T47D (cell line): ENCODE measurements at places on chromosomes 1 and 21.

GRCh38 chr1:59972216-59972927, 45.8 kb upstream of the CYP2J2 start:
- no peak for DNase-seq

- DNase-seq: no peak
Observed at GRCh38 chr1:44464361-44464760, 59.3 kb downstream of the RNF220 start.

DNA sequence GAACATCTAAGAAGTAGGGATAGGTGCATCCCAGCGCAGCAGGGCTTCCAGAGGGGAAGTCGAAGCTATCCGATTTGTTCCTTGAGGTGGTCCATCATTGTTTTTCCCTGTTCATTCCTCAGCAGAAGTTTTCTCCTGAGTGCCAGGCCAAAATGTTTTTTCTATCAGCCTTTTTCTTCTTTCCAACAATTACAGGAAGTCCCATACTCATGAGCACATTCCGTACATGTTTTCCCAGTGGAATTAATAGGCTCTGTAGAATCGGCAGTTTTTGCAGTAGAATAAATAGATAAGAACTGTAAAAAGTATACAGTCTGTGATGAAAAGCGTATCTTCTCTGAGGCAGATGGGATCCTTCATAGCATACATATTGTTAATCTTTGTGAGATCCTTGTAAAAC, 24.8 kb downstream of the CD101 start:
- DNase-seq: no peak

DNA sequence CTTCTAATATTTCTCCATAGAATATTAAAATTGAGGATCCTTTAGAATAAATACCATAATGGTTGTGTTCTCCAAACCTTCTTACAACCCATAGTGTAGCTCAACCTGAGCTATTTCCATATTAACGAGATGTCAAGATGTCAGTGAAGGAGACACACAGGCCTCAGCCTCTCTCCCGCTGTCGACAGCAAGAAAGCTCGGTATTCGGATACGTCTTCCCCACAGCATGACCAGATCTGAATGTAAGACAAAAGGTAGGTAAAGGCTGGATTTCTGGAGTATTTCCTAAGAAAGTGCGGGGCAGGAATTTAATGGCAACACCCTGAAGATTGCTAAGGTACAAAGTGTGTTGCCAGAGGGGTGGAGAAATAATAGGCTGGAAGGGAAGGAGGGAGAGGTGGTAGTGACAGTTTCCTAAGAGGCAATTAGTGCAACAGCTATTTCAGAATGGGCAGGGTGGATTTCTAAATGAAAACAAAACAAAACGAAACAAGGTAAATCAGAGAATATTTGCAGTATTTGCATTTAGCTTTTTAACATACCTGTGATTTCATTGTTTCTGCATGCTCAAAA, 1.7 kb downstream of the ADSS2 start:
- no peak for DNase-seq

DNA sequence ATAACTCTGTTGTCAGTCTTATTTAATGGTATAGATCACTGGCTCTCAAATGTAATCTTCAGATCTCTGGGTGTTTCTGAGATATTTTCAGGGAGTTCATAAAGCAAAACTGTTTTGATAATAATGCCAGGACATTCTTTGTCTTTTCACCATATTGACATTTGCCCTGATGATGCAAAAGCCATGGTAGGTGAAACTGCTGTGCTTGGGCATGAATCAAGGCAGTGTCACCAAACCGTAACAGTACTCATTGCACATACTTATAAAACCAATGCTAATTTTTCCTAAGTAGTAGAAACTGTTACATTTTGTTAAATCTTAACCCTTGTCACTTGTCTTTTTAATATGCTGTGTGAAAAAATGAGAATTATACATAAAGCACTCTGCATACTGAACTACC, 76.0 kb downstream of the RPS6KC1 start:
- DNase-seq: no peak
